Stimulated activated CD8-positive, alpha-beta memory T cell treated with anti-CD3 and anti-CD28 coated beads, Interleukin-2, amount 100 ng/mL, for 1 hour (primary cell): ENCODE measurements at places on chromosomes 5 and 9.
A peak's percentile ranks its signal among the peaks of the same experiment; 100 is the strongest.

DNA sequence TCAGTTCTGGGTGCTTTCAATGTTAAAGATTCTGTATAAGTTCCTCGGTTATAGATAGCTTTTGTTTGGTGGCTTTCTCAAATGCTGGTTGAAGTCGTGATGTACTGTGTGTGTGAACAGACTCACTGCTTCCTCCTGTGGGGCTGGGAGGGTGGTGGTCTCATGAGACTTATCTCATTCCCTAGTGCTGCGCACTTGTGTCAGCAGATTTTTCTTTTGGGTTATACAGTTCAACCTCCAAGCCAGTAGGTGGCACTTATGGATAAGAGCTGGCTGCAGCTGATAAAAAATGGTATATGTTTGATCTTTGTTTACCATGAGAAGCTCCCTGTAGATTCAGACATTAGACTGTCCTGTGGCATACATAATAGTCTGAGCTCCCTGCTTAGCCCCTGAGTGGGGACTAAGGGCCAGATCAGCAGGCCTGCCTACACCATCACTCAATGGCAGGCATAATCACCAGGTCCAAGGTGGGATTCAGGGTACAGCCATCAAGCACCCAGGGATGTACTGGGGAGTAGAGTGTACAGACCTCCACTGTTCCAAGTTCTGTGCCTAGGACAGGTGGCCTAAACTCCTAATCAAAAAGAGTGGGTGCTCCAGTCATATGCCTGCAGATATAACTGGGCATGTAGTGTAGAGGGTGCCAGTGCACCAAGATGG, 174.2 kb downstream of the OXCT1 start:
- DNase-seq: no peak

DNA sequence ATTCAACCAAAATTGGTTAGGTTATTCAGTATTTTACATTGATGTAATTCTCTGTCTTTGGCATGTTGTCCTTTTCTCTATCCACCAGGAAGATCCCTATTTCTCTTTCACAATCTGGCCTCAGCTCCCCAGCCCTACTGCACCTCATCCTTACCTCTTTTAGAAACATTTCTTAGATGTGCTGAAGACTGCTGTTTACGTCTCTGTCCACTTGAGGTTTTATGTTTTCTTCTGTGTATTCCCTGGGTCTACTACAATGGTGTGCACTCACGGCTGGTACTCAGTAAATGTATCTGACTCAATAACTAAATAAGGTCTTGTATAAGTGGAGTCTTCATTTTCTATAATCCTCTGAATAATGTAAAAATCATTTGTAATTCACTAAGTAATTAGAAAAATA, 822.7 kb downstream of the DTWD2 start:
- DNase-seq: no peak

DNA sequence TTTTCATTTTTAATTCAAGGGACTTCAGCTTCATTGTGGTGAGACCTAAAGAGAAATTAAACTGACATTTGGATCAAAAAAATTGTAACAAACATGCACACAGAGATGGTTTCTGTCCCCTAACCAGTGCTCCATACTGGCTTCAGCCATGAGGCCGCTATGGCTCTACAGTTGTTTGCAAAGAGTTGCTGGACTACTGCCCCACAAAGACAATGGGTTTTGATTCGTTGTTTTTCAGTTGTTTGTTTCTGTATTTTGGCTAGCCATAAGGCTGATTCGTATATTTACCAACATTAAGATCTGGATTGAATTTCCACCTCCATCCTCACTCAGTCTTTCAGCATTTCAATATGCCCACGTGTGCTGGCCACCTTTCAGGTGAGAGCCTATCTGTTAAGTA, 163.7 kb upstream of the KIF2A start:
- no peak for DNase-seq

- no peak for DNase-seq
These were observed 10.5 kb downstream of the PIK3R1 start for GRCh38 chr5:68225911-68226545.

- DNase-seq: no peak
These were observed 114.4 kb downstream of the TENT4A start for GRCh38 chr5:6827526-6828219.

DNA sequence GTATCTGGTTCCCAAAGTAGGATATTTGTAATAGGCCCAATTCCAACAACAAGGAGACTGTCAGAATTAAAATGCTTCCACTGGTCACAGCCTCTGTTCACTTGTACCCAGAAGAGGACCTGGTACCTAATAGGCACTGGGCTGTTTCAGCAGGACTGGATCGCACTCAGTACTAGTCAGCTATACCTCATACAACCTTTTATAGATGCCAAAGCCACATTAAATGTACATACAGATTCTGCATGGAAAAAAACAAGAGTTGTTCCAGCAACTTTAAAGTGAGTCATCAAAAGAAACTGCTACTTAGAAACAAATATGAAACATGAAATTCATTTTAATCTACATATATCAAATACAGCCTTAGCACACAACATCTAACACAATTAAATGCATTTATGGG, 87.5 kb downstream of the GPR21 start:
- DNase-seq: no peak

- no peak for DNase-seq
These were observed 55.0 kb upstream of the CPLX2 start for GRCh38 chr5:175816348-175816747.

DNA sequence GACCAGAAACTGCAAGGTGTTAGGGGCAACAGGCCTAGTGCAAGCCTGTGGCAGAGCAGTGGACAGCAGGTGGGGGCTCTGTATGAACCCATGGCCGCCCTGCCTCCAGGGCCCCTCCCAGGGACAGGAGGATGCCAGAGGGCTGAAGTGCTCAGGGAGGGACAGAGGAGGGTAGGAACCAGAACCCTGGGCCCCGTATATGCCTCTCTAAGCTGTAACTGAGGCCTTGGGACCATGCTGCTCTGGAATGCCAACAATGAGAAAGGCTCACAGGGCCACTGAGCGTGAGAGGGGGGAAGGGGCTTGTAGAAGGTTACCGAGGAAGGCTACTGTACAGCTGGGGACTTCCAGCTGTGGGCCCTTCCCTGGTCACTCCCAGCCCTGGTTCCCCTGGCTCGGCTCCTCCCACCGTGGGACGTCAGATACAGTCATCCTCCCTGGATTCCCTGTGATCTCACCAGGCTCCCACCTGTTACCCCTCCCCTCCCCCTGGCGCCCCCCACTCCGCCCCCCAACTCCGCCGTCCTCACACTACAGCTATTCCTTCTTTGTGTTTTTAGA, 21.1 kb downstream of the AQP7 start:
- DNase-seq: no peak

DNA sequence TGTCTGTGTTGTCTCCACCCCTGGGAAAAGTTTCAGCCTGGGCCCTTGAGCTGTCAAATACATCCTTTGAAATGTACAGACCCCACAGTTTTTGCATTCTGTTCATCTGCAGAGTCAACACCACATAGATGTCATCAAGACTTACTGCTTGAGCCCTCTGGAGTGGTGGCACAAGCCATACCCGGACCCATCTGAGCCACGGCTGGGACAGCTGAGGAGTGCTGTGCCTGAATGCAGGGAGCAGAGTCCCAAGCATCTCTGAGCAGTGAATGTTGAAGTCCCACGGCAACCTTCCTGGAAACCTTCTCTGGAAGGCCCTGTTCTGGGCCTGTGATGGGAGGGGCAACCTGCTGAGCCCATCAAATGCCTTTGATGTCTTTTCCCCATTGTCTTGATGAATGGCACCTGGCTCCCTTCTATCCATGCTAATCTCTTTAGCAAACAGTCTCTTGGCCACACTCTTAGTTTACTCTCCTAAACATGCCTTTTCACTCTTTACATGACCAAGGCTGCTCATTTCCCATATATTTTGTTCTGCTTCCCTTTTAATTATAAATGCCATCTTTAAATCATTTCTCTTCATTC, 92.5 kb downstream of the ATPSCKMT start:
- no peak for DNase-seq

DNA sequence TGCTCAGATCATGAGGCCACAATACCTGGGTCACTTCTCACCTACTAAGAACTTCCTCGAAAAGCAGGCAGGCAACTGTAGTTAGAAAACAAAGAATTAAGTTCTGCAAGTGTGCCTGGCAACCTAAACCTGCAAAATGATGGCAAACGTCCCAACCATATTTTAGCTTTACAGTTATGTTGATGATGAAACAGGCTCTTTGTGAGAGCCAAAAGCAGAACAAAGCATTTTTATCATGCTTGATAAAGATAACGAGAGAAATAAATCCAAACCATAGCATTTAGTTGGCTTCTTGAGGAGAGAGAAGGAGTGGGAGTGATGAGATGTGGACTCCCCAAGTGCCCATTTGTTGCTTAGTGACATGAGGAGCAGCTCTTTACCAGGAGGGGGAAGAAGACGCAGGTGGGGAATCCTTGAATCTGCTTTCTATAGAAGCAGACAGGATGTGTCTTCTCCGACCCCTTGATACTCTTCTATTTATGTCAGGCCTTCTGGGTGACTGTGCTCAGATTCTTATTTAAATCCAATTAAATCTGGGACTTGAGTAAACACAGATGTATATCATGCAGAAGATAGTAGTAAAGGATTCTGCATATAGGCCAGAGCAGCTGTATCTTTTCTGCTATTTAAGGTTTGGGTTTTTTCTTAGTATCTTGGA, 221.2 kb downstream of the TMEM167A start:
- DNase-seq: no peak

GRCh38 chr5:147504011-147504410, 5.9 kb downstream of the DPYSL3 start:
- no peak for DNase-seq

DNA sequence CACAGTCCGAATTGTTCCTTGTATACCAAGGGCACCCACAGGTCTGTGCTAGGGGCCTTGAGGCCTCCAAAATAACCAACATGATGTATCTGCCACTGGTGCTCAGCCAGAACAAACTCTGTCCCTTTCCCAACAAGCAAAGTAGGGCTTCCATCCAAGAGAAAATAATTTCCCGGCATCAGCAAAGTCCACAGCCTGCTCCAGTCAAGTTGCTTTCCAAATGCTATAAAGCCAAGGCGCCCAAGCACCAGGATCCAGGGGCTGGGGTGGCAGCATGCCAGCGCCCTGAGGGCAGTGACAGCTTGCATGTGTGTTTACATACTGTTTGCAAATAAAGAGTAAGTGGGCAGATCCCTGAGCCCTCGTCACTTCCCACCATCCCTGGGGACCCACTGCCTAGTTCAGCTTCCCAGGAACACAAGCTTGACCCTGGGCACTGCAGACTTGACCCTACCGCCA, 155.9 kb downstream of the ERCC6L2 start:
- DNase-seq: no peak

DNA sequence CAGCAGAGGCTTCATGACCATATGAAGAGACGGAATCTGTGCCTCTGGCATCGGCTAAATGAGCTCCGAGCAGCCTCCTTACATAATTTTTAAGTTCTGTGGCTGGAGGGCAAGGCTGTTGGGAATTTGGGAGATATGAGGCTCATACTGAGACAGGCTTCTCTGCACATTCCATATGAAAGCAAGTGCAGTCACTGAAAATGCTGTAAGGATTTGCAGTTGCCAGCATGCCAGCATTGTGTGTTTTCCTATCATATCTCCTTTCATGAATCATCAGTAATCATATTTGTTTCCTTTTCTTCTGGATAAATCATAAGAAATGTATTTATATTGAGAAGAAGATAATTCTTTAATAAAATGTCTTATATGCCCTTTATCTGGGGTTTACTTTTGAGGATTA, 775.4 kb downstream of the SEMA5A start:
- no peak for DNase-seq

GRCh38 chr9:107018861-107019545, 156.0 kb downstream of the ZNF462 start:
- no peak for DNase-seq

GRCh38 chr9:99057665-99058625, 47.0 kb upstream of the TGFBR1 start:
- DNase-seq: peak; percentile 42

GRCh38 chr9:135244271-135245221, 157.1 kb downstream of the OLFM1 start:
- no peak for DNase-seq

DNA sequence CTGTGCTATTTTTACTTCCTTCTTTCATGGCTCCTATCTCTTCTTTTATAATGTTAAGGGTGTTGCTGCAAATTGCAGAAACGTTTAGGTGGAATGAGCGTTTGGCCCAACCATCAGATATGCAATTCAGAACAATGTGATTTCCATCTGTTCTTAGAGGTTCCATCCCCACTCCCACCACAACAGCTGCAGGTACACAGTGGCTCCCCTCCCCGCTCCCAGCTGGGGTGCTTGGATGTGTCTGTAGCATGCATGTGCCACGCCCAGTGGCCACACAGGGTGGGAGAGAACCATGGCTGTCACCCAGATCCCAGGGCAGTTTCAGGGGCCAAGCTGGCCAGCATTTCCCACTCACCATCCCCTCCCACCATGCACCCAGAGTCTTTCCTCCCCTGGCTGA, 62.2 kb downstream of the ACTL7B start:
- DNase-seq: no peak

GRCh38 chr9:132037458-132037857, 42.2 kb downstream of the MED27 start:
- DNase-seq: no peak

DNA sequence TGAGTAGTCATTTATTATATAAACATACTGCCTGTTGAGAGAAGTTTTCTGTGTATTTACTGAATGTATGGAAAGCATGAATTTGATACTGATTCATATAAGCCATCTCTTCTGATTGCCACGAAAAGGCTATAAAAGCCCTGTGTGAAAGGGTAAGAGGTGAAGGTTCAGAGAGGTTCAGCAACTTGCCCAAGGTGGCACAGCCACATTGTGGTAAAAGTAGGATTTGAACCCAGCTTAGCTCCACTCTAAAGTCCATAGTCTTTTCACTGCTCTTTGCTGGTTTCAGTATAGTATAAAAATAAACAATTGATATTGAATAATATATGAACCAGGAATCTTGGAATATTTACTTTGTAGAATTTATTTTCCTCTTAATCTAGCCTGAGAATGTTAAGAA, 71.3 kb downstream of the VCAN start:
- no peak for DNase-seq

DNA sequence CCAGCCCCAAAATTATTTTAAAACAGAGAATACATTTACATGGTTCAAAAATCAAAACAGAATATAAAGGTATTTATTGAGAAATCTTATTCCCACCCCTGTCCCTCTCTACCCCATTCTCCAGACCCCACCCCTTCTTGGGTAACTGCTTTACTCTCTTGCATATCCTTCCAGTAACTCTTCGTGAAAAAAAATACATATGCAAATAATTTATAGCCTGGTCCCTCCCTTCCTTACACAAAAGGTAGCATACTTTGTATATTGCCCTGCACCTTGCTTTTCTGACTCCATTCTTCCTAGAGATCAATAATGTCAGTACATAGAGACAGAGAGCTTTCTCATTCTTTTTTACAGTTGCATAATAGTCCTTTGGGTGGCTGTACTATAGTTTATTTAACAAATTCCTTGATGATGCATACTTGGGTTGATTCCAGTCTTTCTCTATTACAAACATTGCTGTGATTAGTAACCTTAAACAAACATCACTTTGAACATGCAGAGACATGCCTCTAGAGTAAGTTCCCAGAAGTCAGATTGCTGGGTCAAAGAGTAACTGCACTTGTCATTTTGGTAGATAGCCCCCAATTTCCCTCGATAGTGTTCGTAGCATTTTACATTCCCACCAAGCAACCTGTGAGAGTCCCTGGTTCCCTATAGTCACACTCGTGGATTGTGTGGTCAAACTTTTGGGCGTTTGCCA, 47.9 kb downstream of the STOM start:
- no peak for DNase-seq

- no peak for DNase-seq
These were observed 117.3 kb downstream of the TTLL11 start for GRCh38 chr9:121975801-121976277.

- DNase-seq: no peak
These were observed 663 bp upstream of the SMIM27 start for GRCh38 chr9:32551276-32552051.
